ENCODE measurements at places on chromosomes 2 and 18.

DNA sequence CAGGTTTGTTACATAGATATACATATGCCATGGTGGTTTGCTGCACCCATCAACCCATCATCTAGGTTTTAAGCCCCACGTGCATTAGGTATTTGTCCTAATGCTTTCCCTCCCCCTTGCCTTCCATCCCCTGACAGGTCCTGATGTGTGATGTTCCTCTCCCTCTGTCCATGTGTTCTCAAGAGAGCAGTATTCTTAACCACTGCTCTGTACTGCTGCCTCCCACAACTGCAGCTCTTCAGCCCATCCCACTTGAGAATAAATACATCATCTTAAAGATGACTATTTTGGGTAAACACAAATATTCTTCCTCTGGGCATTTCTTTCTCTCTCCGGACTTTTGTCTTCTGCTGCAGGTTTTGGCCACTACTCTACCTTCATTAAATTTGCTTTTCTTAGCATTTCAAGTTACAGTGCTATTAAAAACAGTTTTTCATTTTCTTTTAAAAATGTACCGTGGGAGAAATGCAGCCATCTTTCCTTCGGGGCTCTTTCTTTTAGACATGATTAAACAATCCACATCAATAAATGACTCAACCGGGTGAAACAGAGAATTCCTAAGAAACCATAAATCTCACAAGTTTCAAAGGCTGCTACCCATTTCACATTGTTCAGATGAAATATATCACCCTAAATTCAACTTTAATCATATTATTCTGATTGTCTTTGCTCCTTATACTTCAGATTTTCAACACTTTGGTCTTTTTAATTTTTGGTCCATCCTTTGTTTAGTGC is 323.4 kb downstream of the GALNT13 start:
- no peak for DNase-seq

DNA sequence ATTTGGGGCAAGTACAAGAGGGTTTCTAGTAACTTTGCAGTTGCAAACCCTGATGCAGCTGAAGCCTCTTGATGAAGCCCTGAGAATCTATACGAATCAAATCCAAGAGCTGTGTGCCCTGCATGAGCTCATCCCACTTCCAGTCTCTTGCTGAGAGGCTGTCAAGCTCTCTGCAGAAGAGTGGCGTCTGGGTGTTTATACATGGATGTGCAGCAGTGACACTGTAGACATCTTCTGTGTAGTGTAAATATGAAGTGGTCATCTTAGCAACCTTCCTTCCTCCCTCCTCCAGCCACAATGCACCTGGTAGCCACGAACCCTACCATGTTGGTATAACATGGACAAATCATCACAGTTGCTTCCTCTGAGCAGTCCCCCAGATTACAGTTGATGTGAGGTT is 18.4 kb upstream of the KIAA2012 start:
- DNase-seq: no peak

DNA sequence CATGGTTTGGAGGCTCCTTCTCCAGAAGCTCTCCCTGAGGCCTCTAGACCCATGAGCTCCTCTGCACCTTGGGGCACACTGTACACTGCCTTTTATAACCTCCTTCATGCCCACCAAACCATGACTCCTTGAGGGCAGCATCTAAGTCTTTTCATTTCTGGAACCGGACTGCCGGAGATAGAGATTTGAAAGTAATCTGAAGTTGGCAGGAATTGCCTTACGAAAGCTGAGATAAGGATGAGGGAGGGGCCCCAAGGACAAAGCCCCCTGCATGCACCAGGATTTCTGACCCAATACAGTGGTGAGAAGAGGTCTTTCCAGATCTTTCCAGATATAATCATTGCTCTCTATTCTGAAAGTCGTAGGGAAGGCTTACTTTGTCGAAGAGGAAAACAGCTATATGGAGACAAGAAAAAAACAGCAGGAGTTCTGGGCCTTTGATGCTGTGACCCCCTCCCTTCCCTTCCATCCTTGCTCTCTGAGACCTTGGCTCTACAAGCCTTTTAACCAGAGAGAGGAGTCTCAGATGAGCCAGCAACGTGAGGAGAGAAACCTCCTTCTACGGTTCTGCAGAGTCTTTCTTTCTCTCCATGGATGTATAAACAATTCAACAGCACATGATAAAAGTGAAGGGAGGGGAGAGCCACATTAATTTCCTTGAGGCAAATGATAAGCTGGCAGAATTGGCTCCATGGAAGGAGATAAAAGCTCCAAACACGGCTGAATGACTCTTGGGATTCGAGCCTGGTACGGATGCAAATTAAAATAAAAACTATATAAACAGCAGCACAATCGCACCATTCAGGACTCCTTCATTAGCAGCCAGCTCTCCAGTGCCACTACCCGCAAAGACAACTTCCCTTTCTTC is 88.0 kb upstream of the RTN4 start:
- DNase-seq: no peak

GRCh38 chr2:240919161-240919781 is 13.1 kb downstream of the CROCC2 start:
- no peak for DNase-seq

GRCh38 chr18:21053127-21053526 is 58.5 kb downstream of the ROCK1 start:
- DNase-seq: no peak

DNA sequence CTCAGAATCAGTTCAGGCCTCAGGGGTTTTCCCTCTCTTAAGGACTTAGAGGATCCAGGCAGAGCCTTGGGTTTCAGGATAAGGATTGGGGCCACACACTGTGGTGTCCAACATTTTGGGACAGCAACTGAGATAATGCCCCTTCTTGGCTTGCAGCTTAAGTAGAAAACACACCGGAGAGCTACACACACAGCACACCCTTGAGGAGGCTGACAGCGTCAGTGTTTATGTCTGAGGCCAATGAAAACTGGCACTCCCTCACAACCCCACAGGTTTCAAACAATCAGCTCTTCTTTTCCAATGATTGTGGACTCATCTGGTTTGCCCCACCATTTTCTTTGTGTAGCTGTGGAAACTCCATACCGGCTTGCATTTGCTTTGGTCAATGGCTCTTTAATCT is 257.7 kb downstream of the CDCA7 start:
- no peak for DNase-seq

All from iPS DF 19.7 (cell line).